ENCODE measurements at places on chromosomes 7 and 10.

DNA sequence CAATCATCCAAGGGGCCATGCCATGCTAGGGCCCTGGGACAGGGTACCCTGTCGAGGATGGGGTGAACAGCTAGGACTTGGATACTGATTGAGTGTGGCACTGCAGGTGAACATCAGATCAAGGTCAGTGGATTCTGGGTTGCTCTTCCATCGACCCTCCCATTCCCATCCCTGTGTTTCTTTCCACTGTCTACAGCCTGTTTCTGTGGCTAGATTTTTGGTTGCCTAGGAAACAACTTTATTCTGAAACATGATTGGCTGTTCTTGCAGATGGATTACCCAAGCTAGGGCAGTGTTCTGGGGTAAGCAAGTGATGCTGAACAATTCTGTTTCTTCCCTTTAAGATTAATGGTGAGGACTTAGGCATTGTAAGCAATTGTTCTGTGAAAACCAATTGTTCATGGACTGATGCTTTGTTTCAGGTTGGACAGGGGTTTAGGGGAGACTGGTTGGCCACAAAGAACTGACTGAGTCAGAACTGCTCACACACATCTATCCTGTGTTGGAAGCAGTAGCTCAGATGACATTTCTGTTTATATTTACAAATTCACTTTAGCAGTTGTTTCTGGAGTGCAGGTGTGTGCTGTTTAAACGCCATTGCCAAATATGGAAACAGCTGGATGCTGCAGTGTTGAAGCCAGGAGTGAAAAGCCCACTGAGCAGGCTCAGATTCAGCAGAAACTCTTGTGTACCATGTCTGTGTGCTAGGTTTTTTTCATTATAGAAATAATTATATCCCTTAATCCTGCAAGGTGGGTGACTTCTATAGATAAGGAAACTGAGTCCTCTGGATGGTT is 102.3 kb upstream of the BTBD16 start:
- peaks cover 40% of the 10 kb centered on the region for H3K4me1 ChIP-seq
- no peak overlapping the region for H3K4me3 ChIP-seq
- no peak overlapping the region for H3K27ac ChIP-seq
- DNase-seq = no peak
- no peaks in the 10 kb centered on the region for H3K27me3 ChIP-seq

DNA sequence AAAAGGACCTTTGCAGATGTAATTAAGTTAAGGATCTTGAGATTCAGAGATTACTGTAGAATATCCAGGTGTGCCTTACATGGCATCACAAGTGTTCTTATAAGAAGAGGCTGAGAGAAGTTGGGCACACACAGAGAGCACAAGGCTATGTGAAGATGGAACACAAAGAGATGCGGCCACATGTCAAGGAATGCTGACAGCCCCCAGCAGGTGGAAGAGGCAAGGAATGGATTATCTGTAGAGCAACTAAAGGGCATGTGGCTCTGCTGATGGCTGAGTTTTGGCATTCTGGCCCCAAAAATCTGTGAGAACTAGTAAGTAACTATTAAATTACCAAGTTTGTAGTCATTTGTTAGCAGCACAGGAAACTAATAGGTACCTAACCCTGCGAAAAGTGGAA is 640.7 kb upstream of the PCDH15 start:
- DNase-seq = no peak
- H3K27me3 ChIP-seq = no peaks in the 10 kb centered on the region
- H3K4me3 ChIP-seq = no peak overlapping the region
- H3K4me1 ChIP-seq = no peaks in the 10 kb centered on the region
- H3K27ac ChIP-seq = no peak overlapping the region
- no peaks in the 10 kb centered on the region for H3K36me3 ChIP-seq

DNA sequence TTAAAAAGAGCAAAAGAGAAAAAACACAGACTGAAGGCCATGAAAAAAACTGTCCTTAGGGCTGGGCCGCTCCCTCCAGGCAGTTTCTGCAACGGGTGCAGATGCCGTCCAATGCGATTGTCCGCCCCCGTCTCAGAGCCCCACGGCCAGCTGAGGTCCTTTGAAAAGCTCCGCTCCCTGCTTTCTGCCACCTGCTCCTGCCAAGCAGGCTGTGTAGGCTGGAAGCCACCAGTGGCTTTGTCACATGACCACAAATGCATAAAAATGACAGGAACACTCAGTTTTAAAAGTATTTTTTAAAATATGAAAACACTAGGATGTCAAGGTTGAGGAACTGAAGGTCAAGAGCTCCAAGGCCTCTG is 71.7 kb downstream of the AMZ1 start:
- no peak overlapping the region for H3K4me3 ChIP-seq
- H3K4me1 ChIP-seq = no peaks in the 10 kb centered on the region
- no peaks in the 10 kb centered on the region for H3K27me3 ChIP-seq
- DNase-seq = no peak
- no peaks in the 10 kb centered on the region for H3K36me3 ChIP-seq

- no peaks in the 10 kb centered on the region for H3K4me1 ChIP-seq
- H3K27me3 ChIP-seq = no peaks in the 10 kb centered on the region
- DNase-seq = no peak
- no peak overlapping the region for H3K27ac ChIP-seq
- H3K36me3 ChIP-seq = no peaks in the 10 kb centered on the region
Observed at GRCh38 chr7:121847041-121847440, 25.9 kb upstream of the PTPRZ1 start.

- H3K4me1 ChIP-seq = peaks cover 12% of the 10 kb centered on the region
- H3K36me3 ChIP-seq = no peaks in the 10 kb centered on the region
- no peak for DNase-seq
- H3K4me3 ChIP-seq = no peak overlapping the region
Observed at GRCh38 chr7:108232076-108232475, 101.9 kb upstream of the LAMB4 start.

Data from H1 (cell line).